ENCODE measurements at places on chromosomes 16 and 17. TPM values are rescaled to one million over a fixed set of nuclear protein-coding genes. Genes with fewer than 3 reads are reported as not detected.

- H3K36me3 ChIP-seq: peaks cover 6% of the 10 kb centered on the region
- no peak for DNase-seq
- no peak overlapping the region for H3K27ac ChIP-seq
- H3K27me3 ChIP-seq: no peaks in the 10 kb centered on the region
These were observed 454.1 kb downstream of the HS3ST3B1 start for GRCh38 chr17:14755002-14755401.

DNA sequence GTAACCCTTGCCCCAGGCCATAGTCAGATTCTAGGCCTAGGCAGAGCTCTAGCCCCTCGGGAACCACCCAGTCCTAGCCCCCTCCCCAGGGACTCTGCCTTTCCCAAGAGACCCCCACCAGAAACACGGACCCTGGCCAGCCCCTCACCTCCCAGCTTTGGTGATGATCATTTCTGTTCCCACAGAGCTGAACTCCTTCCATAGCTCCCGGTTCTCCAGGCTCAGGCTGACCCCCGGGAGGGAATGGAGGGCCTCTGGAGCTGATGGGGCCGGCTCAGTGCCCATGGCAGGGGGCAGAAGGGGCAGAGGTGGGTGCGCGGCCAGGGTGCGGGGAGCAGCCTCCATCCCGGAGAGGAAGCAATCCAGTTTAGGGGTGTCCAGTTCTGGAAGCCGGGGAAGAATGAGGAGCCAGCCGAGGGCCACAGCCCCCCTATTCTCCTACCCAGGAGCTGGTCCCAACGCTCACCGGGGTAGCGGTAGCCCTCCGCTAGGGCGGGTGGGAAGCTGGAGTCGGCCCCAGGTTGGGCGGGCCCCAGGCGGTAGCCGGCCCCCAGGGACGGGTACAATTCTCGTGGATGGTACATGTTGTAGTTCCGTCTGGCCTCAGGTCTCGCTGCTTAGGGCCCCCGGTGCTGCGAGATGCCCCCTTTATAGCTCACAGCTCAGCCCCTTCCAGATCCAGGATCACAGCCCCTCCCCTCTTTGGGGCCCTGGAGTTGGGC is 953 bp downstream of the TBX6 start:
- peak overlapping the region; percentile 77 for H3K4me3 ChIP-seq
- H3K27ac ChIP-seq: no peak overlapping the region
- peaks cover 7% of the 10 kb centered on the region for H3K36me3 ChIP-seq
- H3K27me3 ChIP-seq: peaks cover 2% of the 10 kb centered on the region
- H3K4me1 ChIP-seq: peaks cover 33% of the 10 kb centered on the region
- DNase-seq: no peak

The SBK1 gene
- total RNA-seq: 79.0 TPM

The WDR45B gene
- 64.6 TPM for total RNA-seq

The ARSG gene
- 5.0 TPM for total RNA-seq

The TSPAN10 gene
- 1.6 TPM for total RNA-seq

DNA sequence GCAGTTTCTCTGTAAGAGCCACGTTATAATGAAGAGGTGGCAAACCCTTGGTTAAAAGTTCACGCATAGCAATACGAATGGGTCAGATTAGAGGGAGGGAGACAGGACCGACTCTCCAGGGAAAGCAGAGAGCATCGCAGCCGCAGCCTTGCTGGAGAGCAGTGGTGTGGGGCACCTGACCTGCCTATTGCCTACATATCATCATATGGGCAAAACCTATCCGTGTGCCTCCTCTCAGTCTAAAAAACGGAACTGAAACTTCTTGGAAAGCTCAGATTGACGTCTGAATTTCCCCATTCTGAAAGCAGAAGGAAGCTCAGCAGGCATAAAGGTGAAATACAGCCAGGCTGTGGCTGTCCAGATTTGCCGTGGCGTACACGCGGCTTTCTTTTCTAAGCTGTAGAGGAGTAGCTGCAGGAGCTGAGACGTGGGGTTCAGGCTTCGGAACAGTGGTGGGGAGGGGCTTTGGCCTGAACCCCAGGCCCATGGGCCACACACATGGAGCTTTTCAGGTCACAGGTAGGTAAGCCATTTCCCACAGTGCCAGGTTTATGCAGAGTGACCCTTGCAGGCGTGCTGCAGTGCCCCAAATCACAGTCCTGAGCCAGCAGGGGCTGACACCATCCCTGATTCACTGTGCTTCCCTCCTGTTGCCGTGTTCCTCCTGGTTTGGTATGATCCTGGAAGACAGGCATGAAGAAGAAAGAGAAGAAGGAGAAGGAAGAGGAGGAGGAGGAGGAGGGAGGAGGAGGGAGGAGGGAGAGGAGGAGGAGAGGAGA is 41.6 kb upstream of the TNRC6C start:
- H3K27ac ChIP-seq: no peak overlapping the region
- H3K36me3 ChIP-seq: peaks cover 4% of the 10 kb centered on the region
- DNase-seq: no peak

- H3K4me1 ChIP-seq: no peaks in the 10 kb centered on the region
- no peak overlapping the region for H3K27ac ChIP-seq
- H3K36me3 ChIP-seq: no peaks in the 10 kb centered on the region
- H3K27me3 ChIP-seq: no peaks in the 10 kb centered on the region
- H3K4me3 ChIP-seq: no peak overlapping the region
These were observed 6.1 kb upstream of the PHF12 start for GRCh38 chr17:28957277-28957991.

DNA sequence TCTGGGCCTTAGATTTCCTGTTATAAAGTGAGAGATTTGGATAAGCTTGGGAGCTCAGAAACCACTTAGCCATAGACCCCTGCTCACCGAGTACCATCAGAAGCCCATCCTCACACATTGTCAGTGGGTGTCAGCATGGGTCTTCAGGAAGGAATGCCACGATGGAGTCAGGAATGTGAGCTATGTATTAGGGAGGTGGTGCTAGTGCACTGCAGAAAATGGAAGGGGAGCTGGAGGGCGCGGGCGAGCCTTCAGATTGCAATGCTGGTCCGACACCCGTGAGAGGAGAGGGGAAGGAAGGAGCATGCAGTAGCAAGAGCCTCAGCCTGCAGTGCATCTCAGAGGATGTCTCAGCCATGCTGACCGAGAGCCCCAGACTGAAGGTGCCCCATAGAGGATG is 294.5 kb downstream of the FOXL1 start:
- peaks cover 10% of the 10 kb centered on the region for H3K27me3 ChIP-seq
- peaks cover 16% of the 10 kb centered on the region for H3K4me1 ChIP-seq
- DNase-seq: no peak
- no peak overlapping the region for H3K27ac ChIP-seq
- H3K4me3 ChIP-seq: no peak overlapping the region

DNA sequence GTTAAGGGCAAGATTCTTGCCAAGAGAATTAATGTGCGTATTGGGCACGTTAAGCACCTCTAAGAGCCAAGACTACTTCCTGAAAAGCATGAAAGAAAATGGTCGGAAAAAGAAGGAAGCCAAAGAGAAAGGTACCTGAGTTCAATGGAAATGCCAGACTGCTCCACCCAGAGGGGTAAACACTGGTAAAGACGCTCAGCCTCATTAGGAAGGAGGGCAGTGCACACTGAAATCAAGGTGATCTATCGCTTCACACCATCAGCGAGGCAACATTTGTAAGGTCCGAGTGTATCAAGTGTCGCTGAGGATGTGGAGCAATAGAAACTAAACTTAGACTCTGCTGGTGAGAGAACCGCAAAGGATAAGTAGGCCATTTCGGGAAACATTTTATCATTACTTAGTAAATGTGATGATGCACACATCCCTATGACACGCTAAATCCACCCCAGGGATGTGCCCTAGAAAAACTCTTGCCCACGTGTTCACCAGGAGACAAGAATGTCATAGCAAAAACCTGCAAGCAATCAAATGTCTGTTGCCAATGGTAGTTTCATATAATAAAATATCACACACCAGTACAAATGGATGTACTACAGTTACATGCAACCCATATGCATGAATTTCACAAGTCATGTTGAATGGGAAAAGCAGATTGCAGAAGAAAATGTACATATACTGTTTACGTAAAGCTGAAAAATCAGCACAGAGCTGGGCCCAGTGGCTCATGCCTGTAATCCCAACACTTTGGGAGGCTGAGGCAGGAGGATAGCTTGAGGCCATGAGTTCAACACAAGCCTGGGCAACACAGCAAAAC is 23.6 kb downstream of the CNTROB start:
- DNase-seq: no peak
- no peaks in the 10 kb centered on the region for H3K4me1 ChIP-seq
- H3K27me3 ChIP-seq: peaks cover 3% of the 10 kb centered on the region
- no peak overlapping the region for H3K4me3 ChIP-seq

DNA sequence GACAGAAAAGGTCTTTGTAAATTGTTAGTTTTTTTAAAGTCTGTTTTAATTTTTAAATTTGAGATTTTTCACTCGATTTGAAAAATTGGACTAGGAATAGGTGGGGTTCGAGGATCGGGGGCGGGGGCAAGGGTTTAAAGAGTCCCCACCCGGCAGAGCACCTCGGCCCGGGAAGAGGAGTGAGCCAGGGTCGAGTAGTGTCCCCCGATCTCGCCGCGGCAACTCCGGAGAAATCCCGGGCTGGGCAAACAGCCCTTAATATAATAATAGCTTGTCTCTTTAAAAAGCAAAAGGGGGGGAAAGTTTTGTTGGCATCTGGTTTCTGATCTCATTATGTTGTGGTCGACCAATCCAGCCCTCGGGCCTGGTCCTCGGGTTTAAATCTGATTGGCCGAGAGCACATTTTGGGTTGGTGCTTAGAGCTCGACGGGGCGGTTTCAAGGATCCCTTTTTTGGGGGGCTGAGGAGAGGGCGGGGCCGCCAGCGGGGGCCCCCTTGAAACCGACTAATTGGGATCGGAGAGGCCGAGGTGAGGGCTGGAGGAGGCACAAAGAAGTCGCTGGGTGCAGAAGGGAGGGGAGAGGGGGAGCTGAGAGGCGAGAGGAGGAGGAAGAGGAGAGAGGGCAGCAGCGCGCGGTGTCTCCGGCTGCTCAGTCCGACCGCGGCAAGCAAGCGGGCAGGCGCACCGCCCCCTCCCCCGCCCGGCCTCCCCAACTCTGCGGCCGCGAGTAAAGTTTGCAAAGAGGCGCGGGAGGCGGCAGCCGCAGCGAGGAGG is at the start of gene FZD2:
TSS of gene FZD2 (plus strand) at position 653 of the 775 bp plus-strand sequence. CDS start 205 bp downstream, outside the sequence.
- peak within 1 kb of the TSS; percentile 99 for H3K27ac ChIP-seq
- peak; percentile 91 for DNase-seq
- H3K27me3 ChIP-seq: peaks cover 2% of the 10 kb centered on the region
- H3K4me3 ChIP-seq: peak within 1 kb of the TSS; percentile 96

DNA sequence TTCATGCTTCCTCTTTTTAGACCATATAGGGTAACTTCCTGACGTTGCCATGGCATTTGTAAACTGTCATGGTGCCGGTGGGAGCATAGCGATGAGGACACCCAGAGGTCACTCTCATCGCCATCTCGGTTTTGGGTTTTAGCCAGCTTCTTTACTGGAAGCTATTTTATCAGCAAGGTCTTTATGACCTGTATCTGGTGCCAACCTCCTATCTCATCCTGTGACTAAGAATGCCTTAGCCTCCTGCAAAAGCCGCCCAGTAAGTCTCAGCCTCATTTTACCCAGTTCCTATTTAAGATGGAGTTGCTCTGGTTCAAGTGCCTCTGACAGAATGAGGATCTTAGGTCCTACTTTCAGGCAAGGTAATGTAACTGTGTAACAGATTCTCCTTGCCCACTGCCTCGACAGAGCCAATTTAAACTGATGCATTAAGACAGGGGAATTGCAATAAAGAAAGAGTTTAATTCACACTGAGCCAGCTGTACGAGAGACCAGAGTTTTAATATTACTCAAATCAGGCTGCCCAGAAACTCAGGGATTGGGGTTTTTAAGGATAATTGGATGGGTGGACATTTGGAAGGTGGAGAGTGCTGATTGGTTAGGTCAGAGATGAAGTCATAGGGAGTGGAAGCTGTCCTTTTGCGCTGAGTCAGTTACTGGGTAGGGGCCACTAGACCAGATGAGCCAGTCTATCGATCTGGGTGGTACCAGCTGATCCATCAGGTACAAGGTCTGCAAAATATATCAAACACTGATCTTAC is 59.9 kb upstream of the ATF7IP2 start:
- no peaks in the 10 kb centered on the region for H3K4me1 ChIP-seq
- no peak overlapping the region for H3K4me3 ChIP-seq
- no peaks in the 10 kb centered on the region for H3K36me3 ChIP-seq
- no peak for DNase-seq
- H3K27ac ChIP-seq: no peak overlapping the region
- H3K27me3 ChIP-seq: no peaks in the 10 kb centered on the region

DNA sequence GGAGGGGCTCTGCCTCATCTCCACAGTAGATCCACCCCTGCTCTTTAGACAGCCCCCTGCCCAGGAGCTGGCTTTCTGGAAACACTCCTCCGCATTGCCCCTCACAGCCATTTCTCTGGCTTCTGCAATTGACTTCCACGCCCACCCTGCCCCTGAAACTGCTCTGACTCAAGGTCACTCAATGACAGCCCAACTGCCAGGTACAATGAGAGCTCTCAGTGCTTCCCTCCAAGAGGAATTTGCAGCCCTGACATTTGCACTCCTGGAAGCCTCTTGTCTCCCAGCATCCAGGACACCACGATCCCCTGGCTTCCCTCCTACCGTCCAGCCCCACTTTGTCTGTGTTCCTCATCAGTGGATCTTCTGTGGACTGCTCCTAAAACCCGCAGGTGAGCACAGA is 421.5 kb downstream of the SOX9 start:
- H3K4me3 ChIP-seq: no peak overlapping the region
- peaks cover 28% of the 10 kb centered on the region for H3K4me1 ChIP-seq
- H3K27ac ChIP-seq: peak overlapping the region; percentile 78
- H3K36me3 ChIP-seq: peaks cover 5% of the 10 kb centered on the region
- H3K27me3 ChIP-seq: no peaks in the 10 kb centered on the region

GRCh38 chr16:73610160-73610559 is 562.2 kb upstream of the ZFHX3 start:
- peaks cover 2% of the 10 kb centered on the region for H3K27me3 ChIP-seq
- no peak for DNase-seq
- no peaks in the 10 kb centered on the region for H3K36me3 ChIP-seq
- peaks cover 36% of the 10 kb centered on the region for H3K4me1 ChIP-seq

DNA sequence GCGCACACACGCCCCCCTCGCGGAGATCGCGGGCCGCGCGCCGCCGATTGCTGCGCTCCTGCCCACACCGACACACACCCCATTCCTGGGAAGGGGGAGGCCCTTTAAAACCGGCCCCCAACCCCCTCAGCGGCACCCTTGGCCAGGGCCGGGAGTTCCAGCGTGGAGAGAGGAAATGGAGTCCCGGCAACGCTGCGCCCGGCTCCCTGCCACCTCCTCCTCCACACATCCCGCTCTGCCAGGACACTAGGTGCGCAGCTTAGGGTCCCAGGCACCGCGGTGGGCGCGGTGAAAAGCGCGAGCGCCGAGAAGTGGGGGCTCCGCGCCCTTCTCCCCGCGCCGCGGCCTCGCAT is 397 bp downstream of the CDC42EP4 start:
- H3K36me3 ChIP-seq: no peaks in the 10 kb centered on the region
- peak overlapping the region; percentile 95 for H3K4me3 ChIP-seq
- peaks cover 37% of the 10 kb centered on the region for H3K27me3 ChIP-seq

DNA sequence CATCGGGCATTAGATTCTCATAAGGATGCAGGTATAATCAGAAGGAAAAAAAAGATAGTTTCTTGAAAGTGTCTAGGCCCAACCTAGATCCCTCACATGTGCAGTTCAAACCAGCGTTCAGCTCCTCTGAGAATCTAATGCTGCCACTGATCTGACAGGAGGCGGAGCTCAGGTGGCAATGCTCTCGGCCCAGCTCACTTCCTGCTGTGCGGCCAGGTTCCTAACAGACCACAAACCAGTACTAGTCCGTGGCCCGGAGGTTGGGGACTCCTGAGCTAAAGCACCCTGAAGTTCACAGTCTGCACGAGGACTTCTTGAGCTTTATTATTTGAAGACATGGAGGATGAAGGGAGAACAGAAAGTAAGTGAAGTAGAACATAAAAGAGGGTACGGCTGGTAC is 16.8 kb downstream of the SMCR8 start:
- DNase-seq: no peak
- no peaks in the 10 kb centered on the region for H3K27me3 ChIP-seq
- no peak overlapping the region for H3K4me3 ChIP-seq
- H3K36me3 ChIP-seq: peaks cover 17% of the 10 kb centered on the region
- H3K4me1 ChIP-seq: no peaks in the 10 kb centered on the region
- H3K27ac ChIP-seq: no peak overlapping the region

The KRTAP9-8 gene
- total RNA-seq: not detected

Measured in neural crest cell (in vitro differentiated cells).